ENCODE measurements at places on chromosomes 12 and 14.

GRCh38 chr14:51776102-51776894, 84.1 kb upstream of the GNG2 start:
- DNase-seq, result no peak

DNA sequence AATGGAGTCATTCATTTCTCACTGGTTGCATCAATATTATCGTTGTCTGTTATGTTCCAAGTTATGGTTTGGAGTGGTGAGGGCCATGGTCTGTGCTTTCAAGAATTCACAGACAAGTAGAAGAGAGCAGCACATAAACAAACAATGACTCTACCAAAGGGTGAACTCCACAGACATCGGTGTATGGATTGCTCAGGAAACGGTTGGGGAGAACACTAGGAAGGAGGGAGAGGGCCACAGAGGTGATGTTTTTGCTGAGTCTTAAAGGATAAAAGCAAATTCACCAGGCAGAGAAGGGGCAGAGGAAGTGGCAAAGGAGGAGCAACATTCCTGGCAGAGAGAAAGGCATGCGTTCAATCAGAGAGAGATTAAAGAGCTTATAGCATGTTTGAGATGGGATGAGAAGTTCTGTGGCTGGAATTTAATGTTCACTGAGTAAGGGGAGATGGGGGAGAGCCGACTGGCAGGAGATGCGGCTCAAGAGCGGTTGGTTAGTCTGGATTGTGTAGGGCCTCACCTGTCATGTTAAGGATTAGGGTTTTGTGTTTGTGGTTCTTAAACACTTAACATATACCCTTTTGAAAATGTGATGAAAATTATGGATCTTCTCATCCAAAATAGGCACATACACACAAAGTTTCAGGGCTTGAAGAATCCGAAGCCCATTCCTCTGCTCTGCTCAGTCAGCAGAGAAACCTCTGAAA, 42.3 kb upstream of the FRMD6 start:
- DNase-seq, result no peak

DNA sequence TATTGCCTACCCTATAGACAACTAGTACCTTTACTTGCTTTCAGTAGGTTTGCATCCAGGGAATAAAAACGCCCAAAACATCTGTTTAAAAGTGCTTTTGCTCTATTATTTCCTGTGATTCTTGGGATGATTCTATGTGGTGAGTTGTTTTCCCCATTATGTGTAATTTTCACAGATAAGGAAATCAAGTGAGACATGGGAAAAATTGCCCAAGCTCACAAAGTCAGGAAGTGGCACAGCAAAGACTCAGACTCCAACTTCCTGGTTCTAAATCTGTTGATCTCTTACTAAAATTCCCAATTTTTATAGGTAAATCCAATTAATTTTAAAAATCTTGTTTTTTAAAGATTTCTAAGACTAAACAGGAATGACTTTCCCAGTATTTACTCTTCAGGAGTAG, 39.0 kb downstream of the NID2 start:
- DNase-seq, result no peak

- DNase-seq, result no peak
Observed at GRCh38 chr14:102293781-102294180, 11.2 kb downstream of the MOK start.

DNA sequence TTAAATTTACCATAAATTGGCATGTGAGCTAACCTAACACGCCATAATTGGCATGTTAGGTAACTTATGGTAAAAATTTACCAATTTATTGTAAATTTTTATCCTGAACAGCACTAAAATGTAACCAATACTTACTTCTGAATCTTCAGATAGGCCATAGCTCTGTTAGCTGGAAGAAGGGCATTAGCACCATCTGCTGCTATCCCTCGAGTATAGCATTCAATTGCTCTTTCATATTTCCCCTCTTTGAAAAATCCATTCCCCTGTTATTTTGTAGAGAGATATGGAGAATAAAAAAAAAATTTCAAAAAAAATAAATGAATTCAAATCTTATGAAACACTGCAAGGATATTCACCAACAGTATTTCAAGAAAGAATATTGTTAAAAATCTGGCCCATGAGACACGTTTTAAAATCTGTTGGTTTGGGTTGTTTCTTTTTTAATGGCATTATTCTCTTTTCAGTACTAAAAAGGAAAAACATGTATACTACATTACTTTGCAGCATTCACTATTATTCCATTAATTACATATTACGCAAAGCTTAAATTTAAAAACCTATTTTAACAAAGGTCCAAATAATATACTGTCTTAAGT, 19.1 kb downstream of the RPAP3 start:
- DNase-seq, result no peak

DNA sequence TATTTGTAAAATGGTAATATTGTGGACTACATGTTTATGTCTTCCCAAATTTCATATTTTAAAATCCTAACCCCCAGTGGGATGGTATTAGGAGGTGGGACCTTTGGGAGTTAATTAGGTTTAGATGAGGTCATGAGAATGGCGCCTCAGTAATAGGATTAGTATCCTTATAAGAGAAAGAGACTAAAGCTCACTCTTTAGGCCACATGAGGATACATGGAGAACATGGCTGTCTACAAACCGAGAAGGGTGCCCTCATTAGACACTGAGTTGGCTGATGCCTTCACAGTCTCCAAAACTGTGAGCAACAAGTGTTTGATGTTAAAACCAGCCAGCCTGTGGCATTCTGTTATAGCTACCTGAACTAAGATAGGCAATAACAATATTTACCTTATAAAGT, 58.3 kb upstream of the OTOGL start:
- no peak for DNase-seq

DNA sequence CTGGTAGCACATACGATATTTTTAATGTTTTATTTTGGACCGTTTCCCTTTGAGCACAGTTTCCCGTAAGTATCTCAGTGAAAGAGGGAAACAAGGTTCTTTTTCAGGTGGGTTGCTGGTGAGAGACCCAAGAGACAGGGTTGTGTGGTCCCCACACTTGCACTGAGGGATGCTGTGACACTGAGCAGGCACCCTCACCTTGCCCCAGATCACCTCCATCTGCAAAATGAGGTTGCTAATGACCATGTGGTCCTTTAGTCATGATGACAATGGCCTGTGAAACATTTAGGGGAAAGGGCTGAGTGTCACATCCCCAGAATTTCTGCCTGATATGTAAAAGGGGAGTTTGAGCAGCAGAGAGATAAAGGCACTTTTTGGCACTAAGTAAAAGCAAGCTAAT, 4.3 kb downstream of the CCND2 start:
- DNase-seq, result no peak

- no peak for DNase-seq
Observed at GRCh38 chr12:2454601-2455177, 340.1 kb upstream of the FKBP4 start.

GRCh38 chr14:104883681-104884361, 18.8 kb downstream of the CEP170B start:
- DNase-seq, result no peak

GRCh38 chr14:63155511-63156185, 48.6 kb upstream of the RHOJ start:
- no peak for DNase-seq

DNA sequence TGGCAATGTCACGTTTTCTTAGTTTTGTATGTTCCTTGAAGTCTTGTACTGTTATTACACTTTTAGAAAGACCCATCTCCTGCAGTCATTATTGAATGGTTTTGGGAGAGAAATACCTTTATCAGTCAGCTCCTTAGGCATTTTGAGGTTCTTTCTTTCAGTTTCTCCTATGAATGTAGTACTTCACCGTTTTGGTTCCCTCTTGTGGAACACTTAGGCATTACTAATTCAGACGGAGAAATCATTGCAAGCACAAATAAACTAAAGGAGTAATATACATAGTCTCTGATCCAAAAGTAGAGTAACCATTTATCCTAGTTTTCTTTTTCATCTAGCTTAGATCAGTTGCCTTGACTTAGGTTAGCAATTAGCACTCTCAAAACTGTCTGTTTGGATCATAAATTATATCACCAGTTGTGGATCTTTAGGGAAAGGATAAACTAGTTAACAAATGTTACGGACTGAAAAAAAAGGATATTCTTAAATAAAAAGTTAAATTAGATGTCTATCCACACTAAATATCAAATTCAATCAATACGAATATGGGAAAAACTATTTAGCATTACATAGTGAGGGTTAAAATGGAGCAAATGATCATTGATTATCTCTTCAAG, 1538.3 kb upstream of the SEL1L start:
- DNase-seq, result no peak

- no peak for DNase-seq
Observed at GRCh38 chr12:5071496-5071895, 27.8 kb downstream of the KCNA5 start.

DNA sequence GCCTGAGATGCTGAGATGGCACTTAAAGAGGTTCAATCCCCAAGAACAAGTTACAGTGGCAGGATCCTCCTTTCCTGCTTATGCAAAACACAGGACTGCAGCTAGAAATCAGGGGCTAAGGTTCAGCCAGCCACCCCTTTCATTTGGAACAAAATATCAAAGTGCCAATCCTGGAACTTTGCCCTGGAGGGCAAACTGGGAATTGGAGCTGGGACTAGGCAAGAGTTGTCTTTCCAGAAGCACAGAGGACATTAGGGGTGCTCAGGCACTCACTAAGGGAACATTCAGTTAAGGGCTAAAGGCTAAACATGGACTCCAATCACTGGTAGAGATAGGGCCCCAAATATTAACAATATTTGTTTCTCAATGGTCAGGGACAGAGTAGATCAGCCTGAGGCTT, 237.2 kb downstream of the EMP1 start:
- DNase-seq, result no peak

DNA sequence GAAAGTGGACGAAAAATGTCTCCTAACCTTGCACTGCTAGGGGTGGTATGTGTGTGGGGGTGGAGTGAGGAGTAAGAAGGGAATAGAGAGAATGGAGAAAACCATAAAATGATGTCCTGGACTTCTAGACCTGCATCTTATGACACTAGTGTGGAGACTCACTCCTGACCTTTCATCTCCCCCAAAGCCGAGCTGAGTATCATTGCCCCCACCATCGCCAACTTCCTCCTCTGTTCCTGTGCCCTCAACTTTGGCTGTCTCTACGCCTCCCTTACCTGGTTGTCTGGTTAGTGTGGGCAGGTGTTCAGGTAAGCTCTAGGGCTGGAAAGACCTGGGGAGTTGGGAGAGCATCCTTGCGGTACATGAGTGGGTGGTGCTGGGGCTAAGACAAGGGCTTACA, 4.5 kb upstream of the KLHL33 start:
- DNase-seq, result no peak

- no peak for DNase-seq
Observed at GRCh38 chr14:54472315-54472714, 16.5 kb downstream of the GMFB start.

- DNase-seq, result no peak
Observed at GRCh38 chr14:71579331-71579730, 352.9 kb upstream of the RGS6 start.

GRCh38 chr12:26126340-26127284, 1.8 kb upstream of the BHLHE41 start:
- DNase-seq, result peak; percentile 34

DNA sequence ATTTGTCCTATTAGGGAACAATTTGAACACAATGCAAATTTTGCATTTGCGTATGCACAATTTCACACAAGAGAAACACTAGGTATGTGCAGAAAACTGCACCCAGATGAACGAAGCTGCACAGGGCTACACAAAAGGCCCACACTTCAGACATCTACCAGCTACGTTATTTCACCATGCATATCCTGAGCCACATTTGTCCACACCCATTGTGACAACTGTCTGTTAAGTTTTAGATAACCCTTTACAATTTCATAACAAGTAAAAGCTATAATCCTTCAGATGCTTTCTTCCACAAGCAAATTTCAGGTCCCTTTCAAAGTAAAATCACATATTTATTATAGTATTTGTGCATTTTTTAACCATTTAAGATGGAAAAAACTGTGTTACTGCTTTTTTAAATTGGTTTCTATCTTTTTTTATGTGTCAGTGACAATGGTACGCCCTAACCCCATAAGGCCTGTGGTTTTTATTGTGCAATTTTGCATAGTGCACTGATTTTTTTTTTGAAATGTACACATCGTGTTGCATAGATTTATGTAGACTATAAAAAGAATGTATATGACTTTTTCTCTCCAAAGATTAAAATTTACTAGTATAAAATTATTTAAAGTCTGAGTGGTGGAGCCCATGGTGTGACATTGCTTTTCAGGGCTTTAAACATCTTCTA, 87.8 kb upstream of the BTG1 start:
- no peak for DNase-seq

- DNase-seq, result no peak
Observed at GRCh38 chr12:59858508-59859170, 262.8 kb downstream of the SLC16A7 start.

GRCh38 chr12:47377414-47378221, 297.9 kb upstream of the AMIGO2 start:
- peak; percentile 13 for DNase-seq

- DNase-seq, result no peak
Observed at GRCh38 chr12:1360441-1361210, 233.8 kb downstream of the FBXL14 start.

DNA sequence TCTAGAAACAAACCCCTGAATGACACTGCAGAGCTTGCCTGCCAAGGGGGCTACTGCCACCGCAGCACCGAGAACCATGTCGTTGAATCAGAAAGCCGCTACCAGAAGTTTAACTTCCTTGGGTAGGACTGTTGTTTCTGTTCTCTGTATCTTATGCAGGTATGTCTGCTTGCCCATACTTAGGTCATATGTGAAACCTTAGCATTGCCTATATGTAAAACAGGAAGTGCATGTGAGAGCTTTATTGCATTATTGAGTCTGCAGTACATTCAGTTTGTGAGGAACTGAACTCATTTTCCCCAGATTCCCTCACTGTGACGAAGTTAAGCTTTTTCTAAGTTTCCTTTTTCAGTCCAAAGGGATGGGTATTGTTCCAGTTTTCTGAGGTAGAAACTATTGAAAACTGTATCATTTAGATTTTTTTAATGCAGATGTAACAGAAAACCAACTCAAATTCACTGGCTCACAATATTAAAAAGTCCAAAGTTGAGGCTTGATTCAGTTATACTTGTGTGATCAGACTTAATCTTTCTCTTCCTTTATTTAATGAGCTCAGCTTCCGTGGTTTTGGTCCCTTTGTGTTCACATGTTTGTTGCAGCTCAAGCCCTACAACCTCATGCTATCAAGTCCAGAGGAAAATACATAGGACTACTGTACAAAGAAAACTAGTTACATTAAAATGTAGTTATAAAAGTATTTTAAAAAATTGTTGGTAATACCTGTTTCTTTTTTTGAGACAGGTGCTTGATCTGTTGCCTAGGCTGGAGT, 6.9 kb downstream of the FBXO34 start:
- DNase-seq, result no peak

DNA sequence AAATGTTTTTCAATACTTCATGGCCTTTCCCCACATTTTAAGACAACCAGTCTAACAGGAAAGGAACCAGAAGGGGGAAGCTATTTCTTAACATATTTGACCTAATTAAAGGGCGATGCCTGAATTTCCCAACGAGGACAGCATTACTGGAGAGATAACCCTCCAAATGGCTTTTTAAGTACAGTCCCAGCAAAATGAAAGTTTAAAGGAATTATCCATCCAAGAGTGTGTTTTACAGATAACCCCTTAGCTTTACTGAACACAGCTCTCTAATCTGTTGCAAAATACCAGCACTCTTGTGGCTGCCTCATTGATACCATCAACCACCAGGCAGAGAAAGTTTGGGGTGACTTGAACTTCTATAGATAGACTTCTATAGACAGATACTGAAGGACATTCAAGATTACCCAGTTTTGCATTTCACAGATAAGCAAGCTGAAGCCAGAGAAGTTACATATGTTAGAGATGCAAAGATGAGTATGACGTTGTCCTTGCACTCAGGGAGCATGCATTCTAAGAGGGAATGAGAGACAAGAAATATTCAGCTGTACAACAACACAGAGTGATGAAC, 41.3 kb upstream of the DUSP6 start:
- no peak for DNase-seq

All from esophagus squamous epithelium (tissue), 5 donors.